ENCODE measurements at places on chromosomes 1 and 21.

- no peak for DNase-seq
Measured at GRCh38 chr1:87842156-87842555, 513.5 kb downstream of the LMO4 start.

GRCh38 chr1:90712153-90712856 lies 4.8 kb downstream of the BARHL2 start:
- no peak for DNase-seq

DNA sequence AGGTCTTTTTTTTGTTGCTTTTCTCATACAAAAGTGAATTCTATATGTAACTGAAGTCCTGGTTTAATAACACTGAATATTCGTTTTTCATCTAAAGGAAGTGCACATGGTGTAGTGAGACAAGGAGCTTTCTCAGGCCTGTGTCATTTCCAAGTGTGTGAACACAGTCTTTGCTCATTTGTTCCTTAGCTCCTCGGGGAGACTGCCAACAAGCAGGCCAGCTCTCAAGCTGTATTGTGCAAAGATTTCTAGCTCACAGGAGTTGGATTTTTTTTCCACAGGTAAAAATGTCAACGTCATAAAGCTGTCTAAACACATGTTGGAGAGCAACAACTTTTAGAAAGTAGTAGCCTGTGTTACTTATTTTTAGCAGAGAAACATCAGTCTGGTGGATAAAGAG lies 87.8 kb upstream of the S1PR1 start:
- DNase-seq, result peak; percentile 51

GRCh38 chr1:189131576-189131975 lies 1346.1 kb downstream of the BRINP3 start:
- no peak for DNase-seq

- DNase-seq, result no peak
Measured at GRCh38 chr1:27652111-27652864, 17.3 kb upstream of the FGR start.

DNA sequence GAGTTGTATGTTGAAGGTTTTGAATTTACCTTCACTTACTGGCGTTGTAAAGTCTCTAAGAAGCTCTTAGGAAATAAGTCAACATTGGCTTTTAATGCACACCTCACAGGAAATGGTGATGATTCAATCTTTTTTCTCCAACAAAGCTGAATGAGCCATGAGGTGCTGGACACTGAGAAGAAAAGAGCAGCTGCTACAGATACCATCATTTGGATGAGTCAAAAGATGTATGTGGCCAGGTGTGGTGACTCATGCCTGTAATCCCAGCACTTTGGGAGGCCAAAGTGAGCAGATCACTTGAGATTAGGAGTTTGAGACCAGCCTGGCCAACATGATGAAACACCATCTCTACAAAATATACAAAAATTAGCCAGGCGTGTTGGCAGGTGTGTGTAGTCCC lies 3.3 kb upstream of the IL23R start:
- no peak for DNase-seq

DNA sequence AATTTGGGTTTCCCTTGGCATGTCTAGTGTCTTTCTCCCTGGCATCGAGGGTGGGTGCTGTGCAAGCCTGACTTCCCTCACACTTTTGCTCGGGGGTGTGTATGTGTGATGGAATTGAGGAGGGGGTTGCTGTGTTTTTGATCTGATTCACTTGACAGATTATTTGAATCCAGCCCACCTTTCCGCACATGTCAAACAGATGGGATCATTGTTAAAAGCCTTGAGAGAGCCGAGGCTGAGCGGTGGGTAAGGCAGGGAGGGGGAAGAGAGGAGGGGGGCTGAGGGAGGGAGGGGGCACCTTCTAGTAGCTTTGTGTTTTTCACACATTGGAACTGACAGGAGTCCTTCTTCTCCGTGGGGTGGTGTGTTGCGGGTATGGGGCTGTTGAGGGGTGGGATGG lies 90.0 kb downstream of the PAPPA2 start:
- DNase-seq, result no peak

DNA sequence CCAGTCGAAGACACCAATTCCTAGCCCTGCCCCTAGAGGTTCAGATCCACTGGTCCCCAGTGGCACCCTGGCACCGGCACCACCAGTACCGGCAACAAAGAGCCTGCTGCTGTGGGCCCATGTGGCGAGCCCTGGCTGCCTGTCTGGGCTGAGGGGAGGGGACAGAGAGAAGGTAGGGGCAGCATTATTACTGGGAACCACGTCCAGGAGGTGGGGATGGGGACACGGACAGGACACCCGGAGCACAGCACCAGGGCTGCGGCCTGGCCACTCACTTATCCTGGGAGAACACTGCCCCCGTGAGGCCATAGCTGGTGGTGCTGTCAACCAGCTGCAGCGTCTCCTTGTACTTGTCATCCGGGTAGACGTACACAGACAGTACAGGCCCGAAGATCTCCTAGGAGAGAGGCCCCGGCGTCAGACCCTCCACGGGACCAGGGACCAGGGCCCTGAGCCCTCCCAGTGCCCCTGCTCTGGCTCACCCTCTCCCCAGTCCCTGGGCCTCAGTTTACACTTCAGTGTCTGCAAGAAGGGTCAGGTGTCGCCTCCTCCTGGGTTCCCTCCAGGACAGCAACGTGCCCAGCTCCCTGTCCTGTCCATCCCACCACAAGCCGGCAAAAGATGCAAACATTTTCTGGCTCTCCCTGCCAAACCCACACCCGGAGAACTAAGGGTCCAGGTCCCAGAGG lies 15.8 kb upstream of the TAS1R2 start:
- peak; percentile 85 for DNase-seq

DNA sequence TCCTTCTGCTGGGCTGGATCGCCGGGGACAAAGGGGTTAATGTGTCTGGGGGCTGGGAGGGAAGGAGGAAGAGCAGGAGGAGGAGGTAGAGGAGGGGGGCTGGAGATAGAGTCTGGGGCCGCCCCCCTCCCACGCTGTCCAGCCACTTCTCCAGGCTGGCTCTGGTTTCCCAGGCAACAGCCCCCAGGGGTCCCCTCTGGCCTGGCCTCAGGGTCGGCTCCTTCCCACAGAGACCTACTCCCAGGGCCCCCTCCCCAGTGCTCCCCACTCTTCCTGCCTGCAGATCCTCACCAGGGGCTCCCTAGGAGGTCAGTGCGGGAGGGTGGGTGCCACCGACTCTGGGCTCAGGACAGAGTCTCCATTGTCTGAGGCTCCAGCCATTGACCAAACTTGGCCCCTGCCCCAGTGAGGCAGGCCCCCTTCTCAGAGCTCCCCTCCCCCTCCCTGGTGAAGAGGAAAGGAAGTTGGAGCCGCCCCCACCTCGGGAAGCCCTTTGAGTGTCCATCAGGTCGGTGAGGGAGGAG lies 34.1 kb downstream of the ARHGEF10L start:
- no peak for DNase-seq

DNA sequence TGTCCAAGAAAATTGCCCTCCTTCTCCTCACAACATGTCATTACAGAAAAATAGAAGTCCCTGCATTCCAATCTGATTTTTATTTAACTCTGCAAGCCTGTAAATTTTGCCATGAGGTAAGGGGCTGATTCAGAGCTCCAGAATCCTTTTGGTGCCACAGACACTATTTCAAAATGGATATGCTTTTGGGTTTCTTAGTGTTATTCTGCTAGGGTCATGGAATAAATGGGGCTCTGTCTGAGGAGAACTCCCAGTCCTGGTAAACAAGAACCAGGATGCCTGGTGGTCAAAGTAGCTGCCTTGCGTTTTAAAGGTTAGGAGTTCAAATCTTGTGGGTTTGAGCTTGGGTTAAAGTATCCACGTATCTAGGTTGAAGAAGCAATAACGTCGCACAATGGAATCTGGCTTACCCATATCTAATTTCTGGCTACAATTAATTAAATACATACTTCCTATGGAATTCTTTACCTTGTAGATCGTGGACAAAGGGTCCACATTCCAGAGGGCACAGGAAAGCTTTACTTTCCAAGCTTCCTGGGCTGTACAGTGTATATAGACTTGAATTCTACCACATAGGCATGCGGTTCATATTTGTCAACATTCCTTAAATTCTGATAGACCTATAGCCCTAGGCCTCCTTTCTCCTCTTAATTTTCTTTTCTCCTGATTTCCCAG lies 98.0 kb upstream of the CDC42BPA start:
- DNase-seq, result peak; percentile 51

Data from fibroblast of villous mesenchyme (primary cell).